ENCODE measurements at places on chromosomes 1 and 21.

- no peak for DNase-seq
Observed at GRCh38 chr1:186154651-186155050, 220.4 kb downstream of the TPR start.

DNA sequence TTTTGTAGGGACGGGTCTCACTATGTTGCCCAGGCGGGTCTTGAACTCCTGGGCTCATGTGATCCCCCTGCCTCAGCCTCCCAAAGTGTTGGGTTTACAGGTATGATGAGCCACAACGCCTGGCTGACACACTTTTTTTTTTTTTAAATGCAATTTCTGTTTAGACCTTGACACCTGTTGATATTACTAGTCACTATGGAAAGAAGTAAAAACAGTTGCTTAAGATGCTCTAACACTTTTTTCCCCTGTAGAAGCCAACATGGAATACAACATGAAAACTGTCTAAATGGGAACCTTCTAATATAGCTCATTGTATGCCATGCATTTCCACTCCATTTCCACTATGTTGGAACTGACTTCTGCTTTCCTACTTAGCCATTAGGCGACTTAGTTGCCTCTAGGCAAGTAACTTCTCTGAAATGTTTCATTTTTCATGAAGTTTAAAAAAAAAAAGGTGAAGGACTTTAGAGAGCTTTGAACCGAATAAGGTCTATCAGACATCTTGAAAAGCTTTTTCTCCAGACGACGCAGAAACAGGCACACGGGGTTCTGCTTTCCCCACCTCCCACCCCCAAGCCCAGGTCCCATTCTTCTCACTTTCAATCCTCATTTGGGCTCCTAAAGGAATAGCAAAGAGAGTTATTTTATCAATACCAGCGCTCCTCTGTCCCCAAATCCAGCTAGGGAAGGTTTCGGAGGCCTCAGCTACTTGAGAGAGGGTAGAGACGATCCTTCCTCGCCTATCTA lies 648 bp upstream of the DR1 start:
- no peak for DNase-seq

DNA sequence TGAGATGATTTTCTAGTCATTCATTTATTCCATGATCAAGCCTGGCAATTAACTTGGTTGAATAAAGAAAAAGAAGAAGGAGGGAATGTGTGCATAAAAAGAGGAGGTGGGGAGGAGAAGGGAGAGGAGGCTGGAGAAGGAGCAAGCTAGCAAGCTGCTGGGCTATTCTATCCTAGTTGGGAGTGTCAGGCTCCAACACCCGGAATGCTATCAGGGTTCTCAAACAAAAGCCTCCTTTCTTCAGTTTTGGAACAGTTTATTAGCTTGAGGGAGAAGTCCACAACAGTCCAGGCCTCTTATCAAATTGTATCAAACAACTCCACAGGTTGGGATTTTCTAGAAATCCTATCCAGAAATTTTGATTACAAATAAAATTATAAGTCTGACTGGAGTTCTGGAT lies 80.0 kb downstream of the BCAR3 start:
- DNase-seq: no peak

GRCh38 chr1:7922301-7922700 lies 18.3 kb downstream of the TNFRSF9 start:
- DNase-seq: no peak

- DNase-seq: no peak
Observed at GRCh38 chr21:18249672-18250071, 5.0 kb downstream of the CHODL start.

DNA sequence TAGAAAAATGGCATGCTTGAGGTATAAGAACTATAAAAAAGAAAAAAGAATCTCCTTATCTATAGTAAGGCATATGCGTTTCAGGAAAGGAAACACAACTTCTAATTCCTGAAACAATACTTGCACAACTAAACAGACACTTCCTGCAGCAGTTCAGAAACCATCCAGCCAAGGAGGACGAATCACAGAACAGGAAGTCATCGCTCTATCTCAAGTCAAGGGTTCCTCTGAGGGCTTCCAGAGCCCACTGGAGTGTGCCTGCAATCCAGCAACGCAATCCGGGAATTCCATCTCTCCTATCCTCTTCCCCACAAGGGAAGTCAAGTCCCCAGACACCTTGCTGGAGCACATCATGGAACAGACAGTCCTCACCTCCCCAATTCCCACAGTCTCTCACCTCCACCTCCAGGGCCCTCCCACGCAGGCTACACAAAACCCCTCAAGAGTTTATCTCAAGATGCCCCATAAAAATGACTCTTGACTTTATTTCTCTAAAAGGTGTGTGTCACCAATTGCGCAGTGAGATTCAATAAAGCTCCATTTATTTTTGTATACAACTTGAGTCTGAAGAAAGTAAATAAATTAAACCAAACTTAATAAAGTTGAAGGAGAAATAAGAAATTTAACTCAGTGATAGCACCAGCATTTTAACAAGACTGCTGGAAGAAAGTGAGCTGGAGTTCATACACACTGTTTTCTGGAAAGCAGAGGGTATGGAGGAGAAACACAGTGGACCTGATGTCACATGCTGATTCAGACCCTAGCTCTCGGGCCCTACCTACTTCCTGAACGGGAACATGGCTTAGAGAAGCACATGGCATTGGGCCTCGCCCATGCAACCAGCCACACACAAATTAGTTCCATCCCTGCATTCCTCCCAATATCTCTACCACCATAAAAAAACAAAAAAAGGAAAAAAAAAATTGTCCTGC lies 39.9 kb downstream of the SIPA1L2 start:
- no peak for DNase-seq
